ENCODE measurements at places on chromosomes 1 and 21.

- DNase-seq = no peak
Observed at GRCh38 chr1:12063141-12064072, at the start of gene TNFRSF8. Gene TNFRSF8, plus strand, starts transcription at chr1:12063303. Its CDS starts 296 bp downstream, at chr1:12063599.

DNA sequence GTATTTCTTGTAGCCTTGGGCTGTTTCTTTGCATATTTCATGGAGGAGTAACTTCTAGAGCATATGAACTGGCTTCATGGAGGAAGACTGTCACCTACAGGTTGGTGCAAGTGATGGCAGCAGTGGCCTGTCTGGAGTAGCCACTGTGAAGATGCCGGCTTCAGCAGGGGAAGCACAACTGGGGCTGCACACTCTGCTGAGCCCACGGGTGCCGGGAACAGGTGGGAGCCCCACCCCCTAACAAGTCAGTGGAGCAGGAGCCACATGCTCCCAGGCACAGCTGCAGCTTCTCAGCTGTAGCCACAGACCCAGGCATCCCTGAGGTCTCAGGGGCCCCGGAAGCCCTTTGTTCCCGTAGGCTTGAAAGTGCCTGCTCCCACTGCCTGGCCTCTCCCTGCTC lies 43.2 kb upstream of the C1orf185 start:
- no peak for DNase-seq

GRCh38 chr1:12132078-12132477 lies 34.7 kb upstream of the TNFRSF1B start:
- DNase-seq = no peak

DNA sequence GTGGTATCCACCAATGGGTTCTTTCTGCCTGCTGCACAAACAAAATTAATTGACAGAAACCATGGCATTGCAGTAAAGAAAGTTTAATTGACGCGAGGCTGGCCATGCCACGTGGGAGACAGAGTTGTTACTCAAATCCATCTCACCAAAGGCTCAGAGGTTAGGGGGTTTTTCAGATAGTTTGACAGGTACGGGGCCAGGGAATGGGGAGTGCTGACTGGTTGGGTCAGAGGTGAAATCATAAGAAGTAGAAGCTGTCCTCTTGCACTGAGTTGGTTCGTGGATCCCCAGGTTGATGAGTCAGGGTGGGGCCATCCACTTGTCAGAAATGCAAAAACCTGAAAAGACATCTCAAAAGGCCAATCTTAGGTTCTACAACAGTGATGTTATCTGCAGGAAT lies 941 bp upstream of the TBCE start:
- DNase-seq = no peak

DNA sequence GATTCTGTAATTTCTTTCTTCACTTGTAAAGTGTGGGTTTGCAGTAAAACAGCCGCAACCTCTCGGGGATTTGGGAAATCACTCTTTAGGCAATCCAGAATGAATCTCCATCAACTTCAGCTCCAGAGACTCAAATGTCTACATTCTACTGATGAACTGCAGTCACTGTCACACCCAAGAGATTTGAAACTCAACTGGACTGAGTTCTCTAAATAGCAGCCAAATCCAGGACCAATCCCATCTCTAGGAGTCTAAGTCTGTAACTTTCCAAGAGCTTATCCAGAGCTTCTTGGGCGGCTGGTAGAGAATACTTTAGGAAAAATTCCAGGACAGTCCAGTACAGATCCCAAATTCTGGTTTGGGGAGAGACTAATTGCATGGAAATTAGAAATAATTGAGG lies 62.9 kb downstream of the ADAMTS1 start:
- DNase-seq = no peak

Data from midbrain (tissue), 1 donor.